ENCODE measurements at places on chromosomes 12 and 14.

DNA sequence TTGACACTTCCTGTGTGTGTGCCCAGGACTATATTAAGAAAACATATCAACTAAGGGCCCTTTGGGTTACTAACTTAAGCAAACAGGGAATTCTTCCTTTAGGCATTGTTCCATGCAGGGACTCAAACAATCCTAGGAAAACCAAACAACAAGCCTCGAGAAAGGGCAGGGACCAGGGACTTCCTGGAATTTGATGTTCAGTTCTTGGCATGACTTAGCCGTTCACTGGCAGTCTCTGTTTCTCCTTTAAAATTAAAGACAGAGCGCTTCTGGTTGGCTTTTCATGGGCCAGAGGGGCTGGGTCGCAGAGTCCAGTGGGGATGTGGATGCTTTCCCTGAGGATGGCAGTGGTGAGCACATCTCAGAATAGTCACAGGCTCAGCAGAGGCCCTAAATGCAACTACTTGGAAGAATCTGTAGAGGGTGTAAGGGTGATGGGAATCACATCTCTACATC lies 35.2 kb downstream of the RNFT2 start:
- DNase-seq = no peak

- no peak for DNase-seq
Measured at GRCh38 chr14:51479584-51480325, 172.0 kb upstream of the FRMD6 start.

DNA sequence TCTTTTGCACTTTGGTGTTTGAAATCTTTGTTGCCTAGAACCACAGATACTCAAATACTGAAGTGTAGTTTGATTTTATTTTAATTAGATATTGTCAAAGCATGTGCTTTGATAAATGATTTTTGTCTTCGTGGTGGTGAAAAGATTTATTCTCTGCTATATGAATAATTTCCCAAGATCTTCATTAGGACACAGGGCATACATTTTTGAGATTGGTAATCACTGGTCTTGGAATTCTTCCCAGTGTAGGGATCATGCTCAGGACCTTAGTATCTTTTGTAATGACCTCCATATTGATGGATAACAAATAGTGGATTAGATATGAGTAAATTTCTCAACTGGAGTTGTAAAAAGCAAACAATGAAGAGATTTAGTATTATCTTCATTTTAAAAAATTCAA lies 28.2 kb downstream of the TBK1 start:
- DNase-seq = no peak

- DNase-seq = no peak
Measured at GRCh38 chr14:33810308-33810707, 140.6 kb downstream of the EGLN3 start.

- DNase-seq = no peak
Measured at GRCh38 chr14:52220924-52221811, 46.3 kb upstream of the PTGDR start.

GRCh38 chr12:102347811-102348210 lies 132.6 kb downstream of the IGF1 start:
- DNase-seq = no peak

- no peak for DNase-seq
Measured at GRCh38 chr12:116508145-116509121, 50.7 kb upstream of the MAP1LC3B2 start.

Data from AG09319 (cell line).